ENCODE measurements at places on chromosomes 2 and 18. TPM values are rescaled to one million over a fixed set of nuclear protein-coding genes. Genes with fewer than 3 reads are reported as not detected.

ARHGAP25 gene
- 0.36 TPM for total RNA-seq

SULT1C2 gene
- not detected for total RNA-seq

TNFAIP6 gene
- total RNA-seq: 2.2 TPM

GLI2 gene
- 4.7 TPM for total RNA-seq

DNA sequence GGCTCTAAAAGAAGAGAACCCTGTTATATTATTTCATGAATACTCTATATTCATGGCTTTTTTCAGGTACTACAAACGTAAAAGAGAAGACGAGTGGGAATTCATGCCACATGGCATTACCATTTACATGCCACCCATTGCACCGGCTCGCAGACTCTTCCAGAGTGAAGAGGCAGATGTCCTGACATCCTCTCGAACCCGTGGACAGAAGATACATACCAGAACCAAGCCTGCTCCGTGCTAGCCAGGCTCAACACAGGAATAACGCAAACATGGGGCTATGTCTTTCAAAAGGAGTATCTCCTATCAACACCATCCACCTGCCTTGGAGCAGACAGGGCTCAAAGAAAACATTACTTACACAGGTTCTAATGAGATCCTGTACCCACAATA lies 168.8 kb downstream of the THADA start:
- no peak for DNase-seq

DNA sequence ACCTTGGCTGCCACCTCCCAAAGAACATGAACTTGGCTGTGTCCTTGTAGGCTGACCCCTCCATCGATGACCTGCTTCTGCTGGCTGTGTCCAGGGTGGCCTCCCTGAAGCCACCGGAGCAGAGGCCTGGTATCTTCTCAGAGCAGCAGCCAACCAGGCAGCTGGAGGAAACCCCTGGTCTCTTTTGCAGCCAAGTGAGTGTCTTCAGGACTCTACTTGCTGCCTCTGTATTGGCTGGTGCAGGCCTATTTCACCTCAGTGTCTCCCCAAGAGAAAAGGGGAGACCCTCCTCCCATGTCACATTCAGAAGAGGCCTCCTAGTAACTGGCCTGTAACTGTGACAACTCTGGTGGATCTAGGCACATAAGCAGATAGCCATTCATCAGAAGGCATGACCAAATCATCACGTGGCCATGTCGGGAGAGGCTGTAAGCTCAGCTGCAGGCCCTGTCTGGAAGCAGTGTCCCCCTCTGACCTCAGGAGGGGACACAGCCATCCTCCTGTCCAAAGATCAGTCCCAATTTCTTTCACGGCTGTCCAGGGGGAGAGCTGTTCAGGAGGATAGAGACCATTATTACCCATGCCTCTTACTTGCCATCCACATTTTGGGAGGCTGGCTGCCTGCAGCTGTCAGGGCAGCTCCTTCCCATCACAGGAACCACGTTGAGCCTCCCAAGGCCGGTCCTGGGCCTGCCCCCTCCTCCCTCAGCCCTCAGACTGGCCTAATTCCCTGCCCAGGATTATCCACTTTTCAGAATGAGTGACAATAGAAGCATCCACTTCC lies 20.9 kb upstream of the ROCK2 start:
- no peak for DNase-seq

- no peak for DNase-seq
These were observed 565.4 kb downstream of the IRS1 start for GRCh38 chr2:226234187-226234586.

DNA sequence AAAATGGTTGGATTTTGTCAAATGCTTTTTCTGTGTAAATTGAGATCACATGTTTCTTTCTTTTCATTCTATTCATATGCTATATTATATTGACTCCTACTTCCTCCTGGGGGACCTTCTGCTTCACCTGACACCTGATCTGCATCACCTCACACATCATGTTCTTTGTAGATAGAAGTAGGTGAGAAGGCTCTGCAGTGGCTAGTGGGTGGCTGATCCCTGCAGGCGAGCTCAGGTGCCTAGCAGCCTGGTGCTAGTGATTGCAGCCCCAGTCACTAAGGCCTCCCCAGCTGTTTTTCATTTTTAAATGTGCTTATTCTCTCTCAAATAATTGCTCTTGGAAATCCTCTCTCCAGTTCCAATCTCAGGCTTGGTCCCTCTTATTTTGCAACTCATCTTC lies 33.6 kb downstream of the MC4R start:
- no peak for DNase-seq

DNA sequence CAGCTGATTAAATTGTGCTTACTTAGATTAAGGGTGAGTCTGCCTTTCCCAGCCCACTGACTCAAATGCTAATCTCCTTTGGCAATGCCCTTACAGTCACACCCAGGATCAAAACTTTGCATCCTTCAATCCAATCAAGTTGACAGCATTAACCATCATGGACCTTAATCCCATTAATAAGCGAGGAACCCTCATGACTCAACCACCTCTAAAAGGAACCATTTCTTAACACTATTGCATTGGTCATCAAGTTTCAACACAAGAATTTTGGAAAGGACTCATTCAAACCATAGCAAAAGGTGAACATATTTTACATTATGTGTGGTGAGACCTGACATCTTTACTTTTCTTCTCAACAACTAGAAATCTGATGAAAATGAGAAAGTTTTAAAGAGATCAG lies 187.0 kb downstream of the OSR1 start:
- DNase-seq: no peak

GRCh38 chr2:74497777-74498499 lies 1.5 kb downstream of the LBX2 start:
- DNase-seq: no peak

- DNase-seq: peak; percentile 19
These were observed 11.8 kb downstream of the CYP27C1 start for GRCh38 chr2:127208313-127208712.

- no peak for DNase-seq
These were observed 303.9 kb downstream of the ZEB2 start for GRCh38 chr2:144215701-144216675.
